ENCODE measurements at places on chromosomes 12 and 14. TPM values are rescaled to one million over a fixed set of nuclear protein-coding genes. Genes with fewer than 3 reads are reported as not detected.

DNA sequence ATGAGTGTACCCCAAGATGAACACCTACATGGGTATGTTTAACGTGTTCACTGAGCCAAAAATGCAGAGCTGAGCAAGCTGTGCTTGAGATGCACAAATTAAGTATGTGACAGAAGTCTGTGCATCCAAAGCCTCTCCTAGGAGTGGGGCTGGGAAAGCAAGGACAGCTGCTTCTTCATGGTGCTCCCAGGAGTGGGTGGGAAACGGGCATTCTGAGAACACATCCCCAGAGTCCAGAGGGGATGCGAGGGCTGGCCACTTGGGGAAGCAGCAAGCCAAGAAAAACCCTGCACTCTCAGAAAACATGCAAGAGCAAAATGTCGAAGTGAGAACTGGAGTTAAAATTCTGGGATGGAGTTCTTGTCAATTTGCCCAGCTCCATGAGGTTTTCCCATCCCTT, 414.3 kb downstream of the BCAT1 start:
- DNase-seq, result no peak

DNA sequence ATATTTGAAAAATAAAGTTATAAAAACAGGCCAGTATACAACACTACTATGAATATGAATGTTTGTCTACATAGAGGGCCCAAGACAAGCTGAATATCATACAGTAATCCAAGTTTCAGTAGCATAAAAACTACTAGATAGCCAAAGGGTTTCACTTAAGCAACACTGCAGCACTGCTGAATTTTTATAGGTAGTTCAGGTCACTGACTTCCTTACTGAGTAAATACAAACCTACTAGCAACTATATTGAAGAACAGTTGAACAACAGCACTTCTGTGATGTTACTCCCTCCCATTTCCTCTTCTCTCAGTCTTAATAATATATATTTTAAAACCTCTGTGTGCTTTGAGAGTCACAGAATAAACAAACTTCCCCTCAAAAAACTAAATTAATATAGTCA, 42.7 kb downstream of the GTF2A1 start:
- no peak for DNase-seq

DNA sequence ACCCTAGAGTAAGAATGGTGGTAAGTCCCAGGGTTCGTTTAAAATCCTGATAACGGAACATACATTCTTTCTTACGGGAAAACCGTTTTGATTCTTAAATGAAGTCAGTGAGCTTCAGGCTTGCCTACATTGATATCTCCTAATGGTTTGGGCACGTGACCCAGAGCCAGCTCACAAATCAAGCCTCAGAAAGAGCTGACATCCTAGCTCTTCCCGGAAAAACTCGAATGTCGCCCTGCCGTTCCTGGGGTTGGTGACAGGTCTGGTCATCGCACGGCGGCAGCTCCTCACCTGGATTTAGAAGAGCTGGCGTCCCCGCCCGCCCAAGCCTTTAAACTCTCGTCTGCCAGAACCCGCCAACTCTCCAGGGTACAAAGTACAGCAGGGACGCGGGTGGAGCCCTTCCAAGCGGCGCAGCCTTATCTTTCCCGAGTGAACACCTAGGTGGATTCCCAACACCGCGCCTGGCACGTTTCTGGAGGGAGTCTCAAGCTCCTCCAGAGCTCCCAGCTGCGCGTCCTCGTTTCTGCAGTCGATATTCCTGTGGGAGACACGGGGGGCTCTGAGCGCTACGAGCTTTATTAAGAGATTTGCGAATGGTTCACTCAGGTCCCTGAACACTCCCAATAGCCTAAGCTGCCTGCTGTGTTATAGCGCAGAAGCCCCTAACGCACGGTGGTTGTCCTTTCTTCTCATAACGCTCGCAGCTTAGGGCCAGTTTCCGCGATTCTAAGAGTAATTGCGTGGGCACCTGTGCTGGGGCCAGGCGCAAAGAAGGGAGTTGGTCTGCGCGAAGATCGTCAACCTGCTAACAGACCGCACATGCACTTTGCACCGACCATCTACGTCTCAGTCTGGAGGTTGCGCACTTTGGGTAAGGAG, at the start of gene SSTR1:
Gene SSTR1, plus strand, starts transcription at position 169 of the 882 bp plus-strand sequence. CDS start 1,486 bp downstream, outside the sequence.
- DNase-seq, result no peak

GRCh38 chr14:81855007-81855406, 321.4 kb upstream of the SEL1L start:
- no peak for DNase-seq

DNA sequence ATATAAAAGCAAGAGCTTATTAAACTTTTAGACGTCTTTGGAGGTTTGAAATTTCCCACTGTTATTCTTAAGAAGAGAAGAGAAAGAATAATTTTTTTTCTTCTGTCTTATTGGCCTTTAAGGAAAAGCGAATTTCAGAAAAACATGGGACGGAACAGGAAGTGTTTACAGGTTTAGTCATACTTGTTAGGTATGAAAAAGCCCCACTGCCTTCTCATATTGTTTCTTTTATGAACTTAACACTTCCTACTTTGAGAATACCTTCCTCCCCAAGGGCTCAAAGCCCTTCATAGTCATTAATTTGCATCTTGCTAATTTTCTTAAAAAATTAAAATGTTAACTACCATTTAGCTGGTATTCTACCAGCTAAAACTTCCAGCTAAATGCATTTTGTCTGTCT, 82.0 kb downstream of the ETV6 start:
- no peak for DNase-seq

DNA sequence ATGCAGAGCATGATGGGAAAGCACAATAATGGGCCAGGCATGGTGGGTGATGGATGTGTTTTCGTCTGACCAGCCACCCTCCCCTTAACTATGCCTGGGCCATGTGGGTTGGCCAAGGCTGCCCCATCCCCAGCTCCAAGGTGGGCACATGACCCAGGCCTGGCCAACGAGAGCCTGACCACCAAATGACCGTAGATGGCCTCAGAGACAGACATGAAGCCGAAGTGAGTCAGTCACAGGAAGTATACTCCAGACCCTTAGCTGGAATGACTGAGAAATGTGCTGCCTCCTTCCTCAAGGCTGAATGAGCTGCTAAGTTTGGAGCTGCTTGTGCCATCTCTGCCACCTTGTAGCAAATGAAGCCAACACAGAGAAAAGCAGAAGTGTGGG, 233.6 kb downstream of the BCL11B start:
- no peak for DNase-seq

Gene SMIM41
- 1.7 TPM for polyA plus RNA-seq

- DNase-seq, result no peak
Observed at GRCh38 chr14:89565607-89566006, 148.6 kb upstream of the FOXN3 start.

GRCh38 chr12:6376870-6377666, 1.7 kb upstream of the SCNN1A start:
- no peak for DNase-seq

- DNase-seq, result no peak
Observed at GRCh38 chr12:113202300-113203075, 17.0 kb downstream of the RITA1 start.

All from spleen (tissue), 13 donors.